Stimulated activated CD4-positive, alpha-beta T cell treated with anti-CD3 and anti-CD28 coated beads, TNF-alpha, amount 100 ng/mL, for 48 hours (primary cell): ENCODE measurements at places on chromosomes 12 and 14.

- DNase-seq, result no peak
Measured at GRCh38 chr12:57521525-57522010, 1.1 kb upstream of the MBD6 start.

DNA sequence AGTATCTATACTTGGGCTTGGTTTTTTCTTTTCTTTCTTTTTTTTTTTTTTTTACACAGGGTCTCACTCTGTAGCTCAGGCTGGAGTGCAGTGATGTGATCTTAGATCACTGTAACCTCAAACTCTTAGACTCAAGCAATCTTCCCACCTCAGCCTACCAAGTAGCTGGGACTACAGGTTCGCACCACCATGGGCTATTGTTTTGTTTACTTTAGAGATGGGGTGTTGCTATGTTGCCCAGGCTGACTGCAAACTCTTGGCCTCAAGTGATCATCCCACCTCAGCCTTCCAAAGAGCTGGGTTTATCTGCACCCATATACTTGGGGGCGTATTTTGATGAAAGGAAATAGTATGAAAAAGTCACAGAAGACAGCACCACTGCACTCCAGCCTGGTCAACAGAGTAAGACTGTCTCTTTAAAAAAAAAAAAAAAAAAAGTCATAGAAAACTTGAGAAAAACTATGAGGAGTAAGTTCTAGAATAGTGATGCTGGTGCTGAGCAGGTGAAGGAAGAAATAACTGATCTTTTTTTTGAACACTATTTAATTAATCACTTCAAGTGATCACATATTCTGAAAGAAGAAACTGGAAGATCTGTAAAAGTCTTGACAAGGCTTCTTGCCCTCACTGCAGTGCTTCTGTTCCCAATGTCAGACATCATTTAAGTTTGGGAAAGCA lies 53.8 kb upstream of the NPFF start:
- no peak for DNase-seq

GRCh38 chr14:49193332-49194065 lies 392.7 kb downstream of the RPS29 start:
- no peak for DNase-seq

GRCh38 chr14:50047274-50047676 lies 69.1 kb downstream of the VCPKMT start:
- DNase-seq, result no peak

DNA sequence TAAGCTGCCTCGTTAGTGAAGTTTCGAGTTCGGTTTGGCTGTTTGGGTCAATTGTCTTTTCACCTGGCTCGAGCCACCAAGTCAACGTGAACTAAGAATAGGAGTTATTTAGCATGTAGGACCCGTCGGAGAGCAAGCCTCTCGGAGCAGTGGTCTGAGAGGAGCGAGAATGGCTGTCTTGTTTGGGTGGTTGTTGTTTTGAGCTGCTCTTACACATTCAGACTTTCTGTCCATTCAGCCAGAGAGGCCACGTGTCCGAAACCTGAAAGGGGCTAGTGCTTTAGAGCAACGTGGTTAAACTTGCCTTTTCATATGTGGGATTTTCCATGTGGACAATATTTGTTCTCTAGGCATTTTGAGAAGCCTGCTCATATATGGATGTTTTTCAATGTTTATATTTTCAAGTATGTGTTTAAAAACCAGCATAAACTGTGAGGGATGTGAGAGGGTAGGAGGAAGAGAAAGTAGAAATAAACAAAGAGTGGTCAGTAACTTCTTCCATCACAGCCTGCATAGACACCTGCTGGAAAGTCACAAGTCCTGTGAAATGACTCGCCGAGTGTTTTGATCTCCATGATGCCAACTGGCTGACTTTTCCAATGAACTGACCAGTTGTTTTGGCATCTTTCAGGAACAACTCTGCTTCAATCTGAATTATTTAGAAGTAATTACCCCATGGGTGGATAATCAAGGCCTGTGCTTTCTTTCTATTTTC lies 221.0 kb downstream of the ASCL1 start:
- DNase-seq, result no peak
